ENCODE measurements at places on chromosomes 3 and 15.

GRCh38 chr3:31531452-31531991 is 1.2 kb upstream of the STT3B start:
- no peak for DNase-seq

GRCh38 chr3:99842826-99843589 is 25.3 kb downstream of the CMSS1 start:
- no peak for DNase-seq

- DNase-seq, result no peak
These were observed 40.4 kb downstream of the SRP14 start for GRCh38 chr15:39998511-39999077.

GRCh38 chr3:187291512-187292132 is at the start of gene MASP1:
TSS of gene MASP1 (minus strand) at chr3:187291737. CDS start at chr3:187291632, 105 bp downstream.
- DNase-seq, result no peak

GRCh38 chr15:33994005-33994615 is 25.8 kb downstream of the CHRM5 start:
- DNase-seq, result no peak

GRCh38 chr15:73078722-73079121 is 26.5 kb downstream of the NEO1 start:
- DNase-seq, result no peak

GRCh38 chr3:124315215-124316033 is 323.5 kb upstream of the ROPN1 start:
- DNase-seq, result no peak

DNA sequence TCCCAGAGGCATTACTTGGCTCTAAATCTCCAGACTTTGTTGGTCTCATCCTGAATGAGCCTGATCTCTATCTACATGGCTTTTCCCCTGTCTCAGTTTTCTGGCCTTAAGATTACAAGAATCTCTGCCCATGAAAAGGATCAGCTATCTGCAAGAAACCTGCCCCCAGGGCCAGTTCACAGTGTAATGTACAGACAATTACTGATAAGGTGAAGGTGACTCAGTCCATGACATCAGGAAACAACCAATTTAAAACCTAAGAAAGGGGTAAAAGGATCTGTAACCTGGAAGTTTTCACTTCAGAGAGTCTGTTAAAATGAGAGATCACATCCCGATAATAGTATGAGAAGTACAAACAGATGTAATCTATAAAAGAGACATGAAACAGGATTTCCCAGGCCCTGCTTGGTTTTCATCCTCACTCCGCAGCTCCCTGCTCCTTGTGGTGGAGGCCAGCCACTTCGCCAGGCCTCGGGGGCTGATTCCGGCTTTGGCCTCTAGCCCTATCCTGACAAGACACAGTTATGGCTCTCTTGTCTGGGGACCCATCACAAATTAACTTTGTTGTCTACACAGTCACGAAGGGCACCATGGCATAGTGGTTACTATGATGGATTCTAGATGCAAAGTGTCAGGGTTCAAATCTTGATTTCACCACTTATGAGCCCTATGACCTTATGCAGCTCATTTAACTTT is 136.9 kb downstream of the THSD4 start:
- no peak for DNase-seq

DNA sequence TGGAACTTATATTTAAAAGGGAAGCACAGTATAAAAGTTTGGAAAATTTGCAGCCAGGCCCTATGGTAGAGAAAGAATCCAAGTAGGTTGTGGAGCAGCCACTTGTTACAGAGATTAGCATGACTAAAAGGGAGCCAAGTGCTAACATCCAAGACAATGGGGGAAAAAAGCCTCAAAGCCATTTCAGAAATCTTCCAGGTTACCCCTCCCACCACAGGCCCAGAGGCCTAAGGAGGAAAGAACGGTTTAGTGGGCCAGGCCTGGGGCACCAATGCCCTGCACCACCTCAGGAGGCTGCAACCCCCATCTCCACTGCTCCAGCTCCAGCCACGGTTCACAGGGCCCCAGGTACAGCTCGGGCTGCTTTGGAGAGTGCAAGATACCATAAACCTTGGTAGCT is 69.9 kb downstream of the IGF2BP2 start:
- no peak for DNase-seq

GRCh38 chr3:172152874-172153273 is 113.5 kb downstream of the FNDC3B start:
- no peak for DNase-seq

- no peak for DNase-seq
These were observed 27.0 kb downstream of the CRYGS start for GRCh38 chr3:186517218-186517617.

- no peak for DNase-seq
These were observed 119.1 kb downstream of the B3GALNT1 start for GRCh38 chr3:160986069-160986468.

GRCh38 chr3:28042095-28042635 is 199.3 kb upstream of the CMC1 start:
- no peak for DNase-seq

- DNase-seq, result no peak
These were observed 101.4 kb downstream of the LMLN start for GRCh38 chr3:198061119-198062067.

GRCh38 chr3:45910892-45911291 is 24.5 kb downstream of the CCR9 start:
- DNase-seq, result no peak

GRCh38 chr3:45966950-45967640 is 23.8 kb downstream of the CXCR6 start:
- no peak for DNase-seq

DNA sequence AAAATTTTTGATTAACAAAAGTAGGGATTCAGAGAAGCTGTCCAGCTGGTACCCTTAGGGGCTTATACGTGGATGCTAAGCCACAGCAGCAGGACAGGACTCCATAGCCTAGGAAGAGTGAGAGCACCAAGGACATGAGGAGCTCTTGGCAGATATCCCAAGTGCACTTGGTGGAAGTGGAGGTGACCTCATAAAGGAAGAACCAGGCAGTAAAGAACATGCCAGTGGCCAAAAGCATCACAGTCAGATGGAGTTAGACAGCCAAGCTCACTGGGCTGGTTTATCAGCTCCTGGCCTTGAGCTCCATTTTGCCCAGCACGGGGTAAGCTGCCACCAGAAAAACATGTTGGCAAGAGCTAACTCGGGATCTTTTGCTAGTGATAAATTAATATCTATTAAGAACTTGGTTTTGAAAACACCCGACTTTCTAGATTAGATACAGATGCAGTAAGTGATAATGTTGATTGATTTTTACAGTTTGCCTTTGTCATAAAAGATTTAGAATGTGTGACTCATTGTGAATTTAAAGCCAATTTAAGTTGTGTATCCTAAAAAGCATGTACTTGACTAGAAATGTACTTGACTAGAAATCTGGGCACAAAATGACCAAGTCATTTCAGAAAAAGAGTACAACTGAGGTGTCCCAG is 108.0 kb downstream of the CMSS1 start:
- peak; percentile 30 for DNase-seq

- DNase-seq, result no peak
These were observed 45.7 kb downstream of the ADAMTS17 start for GRCh38 chr15:100295939-100296565.

DNA sequence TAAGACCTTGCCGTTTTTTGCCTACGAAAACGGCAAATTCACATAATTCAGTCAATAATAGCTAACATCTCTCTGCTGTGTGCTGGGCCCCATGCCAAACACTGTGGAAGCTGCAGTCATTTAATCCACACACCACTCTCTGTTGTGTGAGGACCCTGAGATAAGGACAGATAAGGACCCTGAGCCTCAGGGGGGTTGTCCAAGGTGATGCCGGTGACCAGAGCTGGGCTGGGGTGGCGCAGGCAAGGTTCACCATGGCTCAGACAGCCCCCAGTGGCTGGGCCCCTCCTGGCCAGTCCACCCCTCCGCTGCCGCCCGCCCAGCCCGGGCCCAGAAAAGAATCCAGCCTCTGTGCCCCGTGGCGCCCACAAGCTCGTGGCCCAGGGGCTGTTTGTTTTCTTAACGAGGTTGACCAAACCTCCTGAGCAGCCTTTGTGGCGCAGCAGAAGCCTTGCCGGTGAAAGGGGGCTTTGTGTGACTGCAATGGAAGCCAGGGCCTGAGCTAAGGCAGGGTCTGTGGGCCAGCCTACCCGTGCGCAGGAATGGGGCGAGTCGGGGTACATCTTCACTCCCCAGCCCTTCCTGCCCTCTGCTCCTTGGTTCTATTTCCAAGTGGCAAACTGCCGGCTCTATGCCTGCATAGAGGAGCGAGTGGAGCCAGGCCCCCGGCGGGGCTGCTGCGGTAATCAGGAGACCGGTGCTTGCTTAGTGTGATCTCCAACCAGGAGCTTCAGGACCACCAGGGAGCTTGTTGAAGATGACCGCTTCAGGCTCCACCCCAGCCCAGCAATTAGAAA is 4.4 kb upstream of the SNX22 start:
- DNase-seq, result no peak

GRCh38 chr3:188489639-188490405 is 335.9 kb downstream of the LPP start:
- no peak for DNase-seq

DNA sequence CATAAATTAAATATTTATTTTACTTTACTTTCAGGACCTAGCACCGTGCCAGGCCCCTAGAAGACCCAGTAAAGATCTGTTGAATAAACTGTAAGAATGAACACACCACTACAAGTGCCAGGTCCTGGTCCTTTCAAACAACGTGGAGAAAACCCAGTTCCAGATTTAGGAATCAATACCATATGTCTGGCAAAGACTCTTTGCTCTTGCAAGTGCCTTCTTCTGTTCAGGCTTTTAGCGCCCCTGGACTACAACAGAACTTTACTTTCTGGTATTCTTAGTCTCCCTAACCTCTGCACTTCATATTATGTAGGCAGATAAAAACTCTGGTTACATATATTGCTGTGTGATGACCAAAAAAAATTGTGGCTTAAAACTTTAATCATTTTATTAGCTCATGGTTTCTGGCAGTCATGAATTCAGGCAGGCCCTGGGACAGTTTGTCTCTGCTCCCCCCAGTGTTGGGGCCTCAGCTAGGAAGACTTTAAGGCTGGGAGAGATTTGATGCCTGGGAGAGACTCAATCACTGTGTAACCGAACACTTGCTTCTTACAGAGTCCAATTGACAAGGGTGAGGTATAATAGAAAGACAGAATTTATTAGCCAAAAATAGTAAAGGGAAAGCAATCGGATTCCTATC is 2.9 kb upstream of the PSMA4 start:
- DNase-seq, result no peak

GRCh38 chr3:54857343-54857742 is 70.5 kb downstream of the LRTM1 start:
- DNase-seq, result no peak

DNA sequence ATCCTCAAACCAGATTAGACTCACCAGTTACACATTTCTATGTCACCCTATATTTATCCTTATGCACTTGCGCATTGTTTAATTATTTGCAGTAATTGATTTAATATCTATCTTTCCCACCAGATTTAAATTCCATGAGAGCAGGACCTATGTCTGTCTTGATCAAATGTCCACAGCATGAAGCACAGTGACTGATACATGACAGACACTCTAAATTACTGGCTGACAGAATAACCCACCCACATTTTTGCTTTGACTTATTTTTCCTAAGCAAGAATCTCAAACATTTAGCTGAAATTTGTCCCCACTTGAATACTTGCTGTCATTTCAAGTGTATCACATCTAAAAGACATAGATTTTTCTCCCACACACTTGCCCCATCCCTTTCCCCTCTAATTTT is 7.5 kb downstream of the CD200R1 start:
- DNase-seq, result no peak

DNA sequence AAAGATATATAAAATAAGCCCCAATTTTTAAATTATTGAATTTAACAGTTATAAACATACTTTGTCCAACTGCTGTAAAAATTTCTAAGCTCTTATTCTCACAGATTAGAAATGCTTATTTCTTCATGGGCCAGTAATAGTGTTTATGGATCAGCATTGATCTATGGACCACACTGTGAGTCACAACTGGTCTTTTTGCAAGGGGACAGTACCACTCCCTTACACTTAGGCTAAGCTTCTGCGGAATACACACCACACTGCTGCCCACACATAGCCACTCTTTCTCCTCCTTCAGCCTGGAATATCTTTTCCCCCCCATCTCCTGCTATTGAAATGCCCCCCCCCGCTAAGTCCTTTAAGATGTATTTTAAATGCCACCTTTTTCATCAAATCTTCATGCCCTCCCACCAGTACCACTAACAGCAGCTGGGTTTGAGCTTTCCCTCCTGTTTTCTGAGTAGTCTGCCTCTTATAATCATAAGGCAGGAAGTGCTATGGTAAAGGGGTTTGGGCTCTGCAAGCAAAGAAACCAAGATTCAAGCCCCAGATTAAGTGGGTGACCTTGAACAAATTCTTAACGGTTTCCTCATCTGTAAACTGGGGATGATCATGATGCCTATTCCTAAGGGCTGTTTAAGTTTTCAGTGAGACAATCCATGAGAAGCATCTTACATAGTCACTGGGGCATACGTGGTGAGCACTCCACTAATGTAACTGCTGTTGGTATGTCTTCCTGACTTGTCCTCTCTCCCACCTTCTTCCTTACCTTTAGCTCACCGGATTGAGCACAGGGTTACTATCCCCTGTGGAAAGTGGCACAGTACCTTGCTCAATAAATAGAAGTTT is 69.2 kb downstream of the DCUN1D1 start:
- no peak for DNase-seq

DNA sequence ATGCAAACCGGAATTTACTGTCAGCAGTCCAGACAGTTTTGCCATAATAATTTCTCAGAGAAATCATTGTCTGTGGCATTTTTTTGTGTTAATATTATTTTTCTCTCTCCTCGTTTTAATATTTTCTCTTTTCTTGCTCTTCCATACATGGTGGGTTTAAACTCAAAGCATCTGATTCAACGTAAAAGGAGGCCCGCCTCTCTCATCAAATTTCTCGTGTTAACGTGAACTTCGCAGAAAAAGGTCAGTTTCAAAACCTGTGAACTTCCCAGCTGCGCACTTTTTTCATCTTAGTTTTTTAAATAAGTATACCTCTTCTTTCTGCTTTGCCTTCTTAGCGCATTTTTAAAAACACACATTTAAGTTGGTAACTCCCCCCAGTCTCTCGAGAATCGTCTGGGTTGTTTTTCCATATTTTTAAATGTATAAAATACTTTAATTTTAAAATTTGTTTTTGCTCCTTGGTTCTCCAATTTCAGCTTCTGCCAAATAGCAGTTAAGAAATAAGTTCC is 9.1 kb downstream of the SHOX2 start:
- no peak for DNase-seq

DNA sequence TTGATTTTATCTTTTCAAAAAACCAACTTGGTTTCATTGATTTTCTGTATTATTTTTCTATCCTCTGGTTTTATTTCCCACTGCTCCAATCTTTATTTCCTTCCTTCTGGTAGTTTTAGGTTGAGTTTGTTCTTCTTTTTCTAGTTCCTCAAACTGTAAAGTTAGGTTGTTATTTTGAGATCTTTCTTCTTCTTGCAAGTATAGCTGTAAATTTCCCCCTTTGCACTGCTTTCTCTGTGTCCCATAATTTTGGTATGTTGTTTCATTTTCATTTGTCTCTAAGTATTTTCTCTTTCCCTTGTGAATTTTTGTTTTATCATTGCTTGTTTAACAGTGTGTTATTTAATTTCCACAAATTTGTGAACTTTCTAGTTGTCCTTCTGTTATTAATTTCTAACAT is 120.0 kb downstream of the PLD1 start:
- no peak for DNase-seq

GRCh38 chr3:149085828-149086231 is 503 bp downstream of the HLTF start:
- DNase-seq, result peak; percentile 3

GRCh38 chr3:72559385-72559784 is 288.9 kb downstream of the SHQ1 start:
- no peak for DNase-seq

GRCh38 chr15:99454941-99455788 is 110.6 kb upstream of the MEF2A start:
- no peak for DNase-seq

GRCh38 chr15:42508263-42508690 is 12.8 kb downstream of the SNAP23 start:
- DNase-seq, result no peak

GRCh38 chr3:175646865-175647264 is 787.7 kb downstream of the NAALADL2 start:
- DNase-seq, result no peak
